ENCODE measurements at places on chromosomes 16 and 17.

GRCh38 chr17:65277576-65277975 lies 140.4 kb downstream of the RGS9 start:
- H3K36me3 ChIP-seq: no peaks in the 10 kb centered on the region
- peaks cover 15% of the 10 kb centered on the region for H3K4me1 ChIP-seq
- H3K27me3 ChIP-seq: no peaks in the 10 kb centered on the region
- peak overlapping the region; percentile 58 for H3K27ac ChIP-seq
- no peak for DNase-seq

DNA sequence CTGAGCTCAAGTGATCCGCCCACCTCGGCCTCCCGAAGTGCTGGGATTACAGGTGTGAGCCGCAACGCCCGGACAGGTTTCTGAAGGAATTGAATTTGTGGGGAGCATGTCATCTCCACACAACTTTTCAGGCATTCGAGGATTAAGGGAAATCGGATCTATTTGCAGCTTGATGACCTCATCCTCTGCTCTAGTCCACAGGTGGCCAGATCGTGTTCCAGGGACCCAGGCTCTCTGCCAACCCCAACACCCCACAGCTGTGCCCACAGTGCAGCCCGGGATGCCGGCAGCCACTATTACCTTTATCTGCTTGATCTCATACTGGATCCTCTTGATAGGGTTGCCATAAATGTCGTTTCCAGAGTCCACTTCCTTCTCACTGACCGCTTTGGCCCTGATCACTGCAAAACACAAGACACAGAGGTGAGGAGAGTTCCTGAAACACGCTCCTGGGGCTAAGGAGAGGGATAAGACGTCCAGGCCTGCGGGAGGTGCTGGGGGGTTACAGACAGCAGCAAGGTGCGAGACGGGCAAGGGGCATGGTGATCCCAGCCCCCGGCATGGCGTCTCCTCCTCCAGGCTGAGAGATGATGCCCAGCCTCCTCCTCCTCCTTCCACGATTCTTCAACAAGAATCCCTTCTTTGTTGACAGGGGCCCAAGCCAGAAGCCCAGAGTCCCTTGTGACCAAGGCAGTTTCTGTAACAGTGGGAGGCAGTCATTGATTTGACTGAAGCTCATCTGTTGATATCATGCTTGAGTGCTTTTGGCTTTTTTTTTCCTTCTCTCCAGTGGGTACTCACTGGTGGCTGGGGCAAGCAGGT lies 29.3 kb downstream of the CEP295NL start:
- no peaks in the 10 kb centered on the region for H3K27me3 ChIP-seq
- peaks cover 7% of the 10 kb centered on the region for H3K36me3 ChIP-seq
- peaks cover 35% of the 10 kb centered on the region for H3K4me1 ChIP-seq
- H3K4me3 ChIP-seq: no peak overlapping the region

DNA sequence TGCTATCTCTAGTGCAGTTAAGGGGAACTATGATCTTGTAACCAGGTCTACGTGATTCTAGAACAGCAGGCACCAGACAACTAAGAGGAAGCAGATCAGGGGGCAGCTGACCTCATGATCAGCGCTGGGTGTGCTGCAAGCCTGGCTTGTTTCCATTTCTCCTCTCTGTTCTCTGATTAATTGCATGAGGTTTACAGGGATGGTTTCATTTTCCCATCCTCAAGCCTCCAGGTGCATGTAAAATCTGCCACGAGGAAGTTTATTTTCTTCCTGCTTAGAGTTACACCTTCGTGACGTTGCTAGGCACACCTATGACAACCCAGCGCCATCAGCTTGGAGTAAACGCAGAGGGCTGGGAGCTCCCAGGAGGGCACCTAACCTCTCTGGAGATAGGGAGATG lies 4.3 kb upstream of the NUPR1 start:
- no peaks in the 10 kb centered on the region for H3K36me3 ChIP-seq
- H3K4me3 ChIP-seq: no peak overlapping the region
- H3K27me3 ChIP-seq: peaks cover 10% of the 10 kb centered on the region
- no peaks in the 10 kb centered on the region for H3K4me1 ChIP-seq
- DNase-seq: no peak

DNA sequence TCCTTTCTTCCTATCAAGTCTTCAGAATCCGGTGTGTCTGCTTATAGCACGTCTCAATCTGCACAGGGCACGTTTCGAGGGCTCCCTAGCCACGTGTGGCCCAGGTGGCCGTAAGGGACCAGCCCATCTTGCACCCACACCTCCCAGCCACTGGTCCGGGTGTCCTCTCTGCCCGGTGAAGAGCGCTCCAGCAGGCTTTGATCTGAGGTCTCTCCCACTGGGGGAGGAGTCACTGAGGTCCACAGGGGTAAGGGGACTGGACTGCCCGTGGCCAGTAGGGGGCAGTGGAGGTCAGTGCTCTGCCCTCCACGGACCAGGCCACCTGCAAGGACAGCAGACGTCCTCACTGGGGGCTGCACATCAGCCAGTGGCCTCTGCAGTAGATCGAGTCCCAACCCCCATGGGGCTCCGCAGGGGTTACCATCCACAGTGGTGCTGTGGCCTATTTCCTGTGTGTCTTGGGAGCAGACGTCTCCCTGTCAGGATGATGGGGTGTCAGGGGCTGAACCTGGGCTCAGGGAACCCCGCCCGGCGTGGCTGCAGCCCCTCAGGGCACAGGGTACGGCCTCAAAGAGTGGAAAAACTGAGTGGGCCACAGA lies 204.1 kb upstream of the CIBAR2 start:
- H3K36me3 ChIP-seq: no peaks in the 10 kb centered on the region
- H3K27me3 ChIP-seq: peaks cover 76% of the 10 kb centered on the region
- H3K4me1 ChIP-seq: peaks cover 43% of the 10 kb centered on the region
- no peak overlapping the region for H3K4me3 ChIP-seq
- H3K27ac ChIP-seq: no peak overlapping the region

GRCh38 chr16:17177242-17177958 lies 293.4 kb downstream of the XYLT1 start:
- no peak overlapping the region for H3K4me3 ChIP-seq
- H3K27ac ChIP-seq: no peak overlapping the region
- peaks cover 25% of the 10 kb centered on the region for H3K4me1 ChIP-seq
- no peak for DNase-seq
- H3K36me3 ChIP-seq: peaks cover 2% of the 10 kb centered on the region

DNA sequence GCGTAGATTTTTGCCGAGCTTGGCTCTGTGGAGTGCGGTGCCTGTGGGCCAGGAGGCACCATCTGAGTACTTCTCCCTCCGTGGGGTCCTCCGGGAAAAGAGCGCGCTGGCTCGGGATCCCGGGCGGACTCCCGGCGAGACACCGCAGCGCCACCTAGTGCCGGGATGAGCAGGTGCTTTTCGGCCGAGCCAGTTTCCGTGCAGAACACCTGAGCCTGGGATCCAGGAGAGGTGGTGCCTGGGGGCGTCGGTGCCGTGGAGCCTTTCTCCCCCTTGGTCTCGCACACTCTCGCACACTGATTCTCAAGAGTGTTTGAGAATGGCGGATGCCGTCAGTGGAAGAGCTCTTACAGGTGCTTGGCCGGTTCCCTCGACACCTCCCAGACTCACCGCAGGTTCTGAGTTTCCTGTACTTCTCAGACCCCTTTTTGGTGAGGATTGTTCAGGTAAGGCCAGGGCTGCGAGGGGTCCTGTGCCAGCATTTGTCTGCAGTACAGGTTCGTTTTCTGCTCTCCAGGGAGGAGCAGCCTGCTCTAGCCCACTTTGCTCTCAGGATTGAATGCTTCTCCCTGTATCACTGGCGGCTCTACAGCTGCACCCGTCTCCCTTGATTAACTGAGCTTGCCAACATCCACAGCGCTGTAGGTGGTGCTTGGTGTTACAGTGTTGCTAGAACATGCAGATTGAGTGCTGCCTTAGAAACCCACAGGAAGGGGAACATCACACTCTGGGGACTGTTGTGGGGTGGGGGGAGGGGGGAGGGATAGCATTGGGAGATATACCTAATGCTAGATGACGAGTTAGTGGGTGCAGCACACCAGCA lies 23.3 kb downstream of the TBCD start:
- H3K4me3 ChIP-seq: no peak overlapping the region
- no peak overlapping the region for H3K27ac ChIP-seq
- H3K4me1 ChIP-seq: no peaks in the 10 kb centered on the region
- H3K36me3 ChIP-seq: peaks cover 21% of the 10 kb centered on the region

- peaks cover 47% of the 10 kb centered on the region for H3K27me3 ChIP-seq
- DNase-seq: no peak
- H3K4me1 ChIP-seq: no peaks in the 10 kb centered on the region
- no peaks in the 10 kb centered on the region for H3K36me3 ChIP-seq
- H3K4me3 ChIP-seq: no peak overlapping the region
- H3K27ac ChIP-seq: no peak overlapping the region
Observed at GRCh38 chr17:65093930-65094329, 37.4 kb upstream of the GNA13 start.

- no peak for DNase-seq
- peaks cover 20% of the 10 kb centered on the region for H3K4me1 ChIP-seq
- peak overlapping the region; percentile 94 for H3K27ac ChIP-seq
- no peaks in the 10 kb centered on the region for H3K27me3 ChIP-seq
- H3K36me3 ChIP-seq: no peaks in the 10 kb centered on the region
- no peak overlapping the region for H3K4me3 ChIP-seq
Observed at GRCh38 chr16:81551151-81551808, 106.7 kb downstream of the CMIP start.
